ENCODE measurements at places on chromosomes 1 and 21.

- ATAC-seq: no peak
Observed at GRCh38 chr1:109335091-109335490, 28.3 kb upstream of the MYBPHL start.

DNA sequence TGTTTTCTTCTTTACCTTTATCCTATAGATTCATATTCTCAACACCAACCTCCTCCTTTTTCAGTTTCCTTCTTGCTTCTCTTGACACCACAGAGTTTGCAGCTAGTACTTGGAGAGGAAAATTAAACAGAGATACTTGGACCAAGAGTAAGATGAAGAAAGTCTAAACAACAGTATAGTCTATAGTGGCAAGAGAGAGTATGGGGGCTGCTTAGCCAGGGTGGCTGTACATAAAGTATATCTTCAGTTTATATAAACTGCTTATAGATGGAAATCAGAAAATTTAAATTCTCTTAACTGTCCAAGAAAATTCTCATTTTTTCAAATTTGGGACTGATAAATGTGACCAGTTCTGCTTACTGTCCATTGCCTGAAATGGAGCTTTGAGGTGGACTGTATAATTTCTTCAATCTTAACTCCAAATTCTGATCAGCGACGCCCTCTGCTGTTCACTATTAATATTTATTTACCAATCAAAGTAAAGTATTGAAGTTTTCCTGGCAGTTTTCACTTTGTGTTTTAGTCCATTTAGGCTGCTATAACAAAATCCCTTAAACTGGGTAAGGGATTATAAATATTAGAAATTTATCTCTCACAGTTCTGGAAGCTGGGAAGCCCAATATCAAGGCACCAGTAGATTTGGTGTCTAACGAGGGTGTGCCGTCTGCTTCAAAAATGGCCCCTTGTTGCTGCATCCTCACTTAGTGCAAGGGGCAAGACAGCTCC lies 14.8 kb upstream of the METTL18 start:
- peak; percentile 26 for ATAC-seq

- ATAC-seq: no peak
Observed at GRCh38 chr1:88001460-88001859, 672.8 kb downstream of the LMO4 start.

DNA sequence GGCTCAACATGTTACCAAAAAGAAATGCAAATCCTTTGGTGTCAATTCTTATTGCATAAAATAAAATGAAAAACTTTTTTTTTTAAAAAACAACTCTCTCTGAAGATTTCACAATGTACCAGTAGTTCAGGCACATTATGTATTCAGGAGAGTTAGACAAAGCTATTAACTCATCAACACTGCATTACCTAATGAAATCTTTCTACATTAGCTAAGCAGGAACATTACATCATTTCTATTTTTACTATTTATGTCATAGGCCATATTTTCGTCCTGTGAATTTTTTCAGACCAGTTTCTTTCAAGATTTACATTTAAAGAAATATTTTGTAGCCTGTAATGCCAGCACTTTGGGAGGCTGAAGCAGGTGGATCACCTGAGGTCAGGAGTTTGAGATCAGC lies 366.2 kb downstream of the USH2A start:
- no peak for ATAC-seq

GRCh38 chr1:205477121-205477758 lies 21.4 kb upstream of the BLACAT1 start:
- ATAC-seq: peak; percentile 5

DNA sequence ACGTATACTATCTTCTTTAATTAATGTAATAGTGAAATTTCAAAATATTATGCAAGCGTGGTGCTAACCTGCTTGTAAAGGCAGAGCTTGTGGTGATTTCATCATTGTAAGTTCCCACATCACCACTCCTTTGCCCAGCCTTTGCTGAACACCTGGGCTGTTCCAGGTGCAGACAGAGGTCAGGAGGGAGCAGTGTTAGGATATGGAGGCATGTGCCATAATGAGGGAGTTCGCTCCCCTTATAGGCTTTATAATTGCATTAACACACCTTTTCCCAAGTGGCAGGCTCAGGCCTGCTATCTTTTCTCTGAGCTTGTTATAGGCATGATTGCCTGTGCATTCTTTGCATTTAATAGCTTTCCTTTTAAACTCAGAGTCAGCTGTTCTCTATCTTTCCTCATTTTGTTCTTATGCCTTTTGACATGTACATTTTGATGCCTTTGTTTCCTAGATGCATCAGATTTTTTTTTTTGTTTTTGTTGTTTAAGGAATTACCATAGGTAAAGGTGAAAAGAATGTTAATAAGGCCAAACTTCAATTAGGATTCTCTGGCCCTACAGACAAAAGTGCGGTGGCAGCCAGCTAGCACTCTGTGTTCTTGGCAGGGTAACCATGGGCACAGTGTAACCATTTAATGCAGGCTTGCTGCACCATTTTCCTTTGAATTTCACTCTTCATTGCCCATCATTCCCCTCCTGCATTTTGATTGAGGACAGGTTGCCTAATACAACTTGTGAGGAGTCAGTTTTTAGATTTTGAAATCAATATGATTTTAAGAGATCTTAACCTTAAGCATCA lies 12.6 kb downstream of the NPL start:
- ATAC-seq: peak; percentile 97

Data from esophagus mucosa (tissue), 1 donor.